Gastroesophageal sphincter (tissue), 4 donors: ENCODE measurements at places on chromosomes 2 and 18.

DNA sequence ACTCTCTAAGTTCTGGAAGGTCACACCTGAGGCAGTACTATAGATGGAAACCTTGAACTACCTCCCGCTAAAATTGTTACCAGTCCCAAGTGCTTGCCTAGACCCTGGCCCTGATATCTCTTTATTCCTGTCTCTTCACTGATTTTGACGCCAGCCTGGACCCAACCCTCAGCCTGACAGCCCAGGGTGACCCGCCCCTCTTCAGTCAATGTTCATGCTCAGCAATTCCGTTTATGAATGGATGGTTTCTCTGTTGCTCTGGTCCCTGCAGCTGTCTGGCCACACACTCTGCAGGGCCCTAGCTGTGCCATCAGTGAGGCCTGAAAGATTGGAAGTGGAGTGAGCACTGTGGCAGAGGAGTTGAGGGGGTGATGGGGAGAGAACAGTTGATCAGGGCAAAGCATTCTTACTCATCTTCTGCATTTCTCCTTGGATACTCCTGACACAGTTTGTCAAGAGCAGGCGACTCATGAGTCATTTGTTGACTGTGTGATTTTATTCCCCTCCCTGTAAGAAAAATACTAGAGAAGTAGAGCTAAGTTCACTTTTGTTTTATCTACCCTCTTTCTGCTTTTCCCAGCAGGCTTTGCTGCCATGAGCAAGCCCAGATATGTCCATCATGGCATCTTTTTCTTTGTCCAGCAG is 46.0 kb downstream of the NPAS2 start:
- ATAC-seq = no peak

DNA sequence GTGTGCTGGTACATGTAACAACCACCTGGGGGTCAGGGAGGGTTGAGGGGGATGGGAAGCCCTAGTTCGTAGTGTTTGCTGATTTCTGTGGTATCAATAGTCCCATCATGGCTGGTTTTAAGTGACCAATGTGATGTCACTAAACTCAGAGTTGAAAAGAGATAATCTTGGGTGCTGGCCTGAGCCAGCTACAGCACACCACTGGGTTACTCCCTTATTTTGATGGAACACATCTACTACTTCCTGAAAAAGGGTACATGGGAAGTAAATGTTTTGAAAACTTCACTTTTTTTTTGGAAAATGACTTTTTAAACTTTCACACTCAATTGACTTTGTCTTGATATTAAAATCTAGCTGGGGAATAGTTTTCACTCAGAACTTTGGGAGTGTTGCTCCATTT is 87.0 kb upstream of the CXCR4 start:
- no peak for ATAC-seq

DNA sequence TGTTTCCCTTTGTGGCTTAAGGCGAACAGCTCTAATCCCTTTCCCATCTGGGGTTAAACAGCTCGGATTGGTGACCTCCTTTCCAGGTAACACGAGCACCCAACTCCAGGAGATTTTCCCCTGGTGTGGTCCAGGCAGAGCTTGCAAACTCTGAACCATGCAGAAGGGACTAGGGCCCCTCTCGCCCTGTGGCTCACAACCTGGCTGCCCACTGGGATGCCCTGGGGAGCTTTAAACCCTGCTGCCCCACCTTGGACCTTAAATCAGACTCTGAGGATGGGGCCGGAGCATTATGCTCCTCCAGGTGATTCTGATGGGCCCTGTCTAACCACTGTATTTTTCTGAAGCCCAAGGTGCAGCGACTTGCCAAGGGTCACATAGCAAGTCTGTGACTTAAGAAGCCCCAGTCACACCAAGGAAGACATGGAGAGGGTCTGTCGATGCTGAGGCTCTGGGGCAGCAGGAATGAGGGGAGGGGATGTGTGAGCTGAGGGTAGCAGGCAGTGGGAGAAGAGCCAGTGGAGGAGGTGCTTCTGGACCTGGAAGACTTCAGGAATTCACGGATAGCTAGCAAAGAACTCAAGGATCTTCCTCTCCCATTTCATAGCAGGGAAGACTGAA is 5.9 kb downstream of the ARID5A start:
- no peak for ATAC-seq

GRCh38 chr18:79792096-79792987 is 5.4 kb upstream of the KCNG2 start:
- ATAC-seq = no peak
